H1 (cell line): ENCODE measurements at places on chromosomes 12 and 14. TPM values are rescaled to one million over a fixed set of nuclear protein-coding genes. Genes with fewer than 3 reads are reported as not detected.

DNA sequence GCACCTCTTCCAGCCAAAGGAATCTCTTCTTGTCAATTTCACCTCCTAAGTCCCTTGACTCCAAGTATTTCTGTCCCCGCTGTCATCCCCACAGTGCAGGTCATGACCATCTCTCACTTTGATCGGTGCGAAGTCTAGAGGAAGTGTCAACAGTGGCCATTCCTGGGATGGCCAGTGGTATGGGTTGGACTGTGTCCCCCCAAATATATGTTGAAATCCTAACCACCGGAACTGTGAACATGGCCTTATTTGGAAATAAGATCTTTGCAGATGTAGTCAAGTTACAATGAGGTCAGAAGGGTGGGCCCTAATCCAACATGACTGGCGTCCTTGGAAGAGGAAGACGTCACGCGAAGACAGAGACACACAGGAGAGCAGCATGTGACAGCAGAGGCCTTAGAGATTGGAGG lies 155.9 kb upstream of the PRMT8 start:
- DNase-seq = no peak
- no peaks in the 10 kb centered on the region for H3K27me3 ChIP-seq
- peaks cover 3% of the 10 kb centered on the region for H3K4me1 ChIP-seq
- H3K4me3 ChIP-seq = no peak overlapping the region
- H3K36me3 ChIP-seq = no peaks in the 10 kb centered on the region

The PROX2 gene
- not detected in 2 replicates for total RNA-seq

DNA sequence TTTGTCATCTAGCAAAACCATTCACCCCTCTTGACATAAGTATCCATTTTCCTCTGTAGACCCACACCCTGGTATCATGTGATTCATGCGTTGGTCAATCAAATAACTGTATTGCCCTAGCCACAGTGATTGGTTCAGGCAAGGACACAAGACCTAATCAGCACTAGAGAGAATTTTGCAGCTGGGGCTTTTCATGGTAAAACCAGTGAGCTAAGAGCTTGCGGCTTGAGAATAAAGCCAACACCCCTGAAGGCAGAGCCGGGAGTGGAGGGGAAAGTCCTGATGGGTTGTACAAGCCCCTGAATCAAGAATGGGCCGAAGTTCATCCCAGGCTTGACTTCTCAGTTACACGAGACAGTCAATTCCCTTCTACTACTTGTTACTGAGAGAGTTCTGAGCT lies 33.2 kb upstream of the LTBP2 start:
- no peaks in the 10 kb centered on the region for H3K36me3 ChIP-seq
- no peaks in the 10 kb centered on the region for H3K4me1 ChIP-seq
- H3K27me3 ChIP-seq = no peaks in the 10 kb centered on the region
- no peak overlapping the region for H3K4me3 ChIP-seq

The CHD8 gene
- 140 TPM in 2 replicates for total RNA-seq

The TGFB3 gene
- total RNA-seq = 0.65 and 2.1 TPM in 2 replicates

GRCh38 chr12:21913823-21914222 lies 27.4 kb downstream of the ABCC9 start:
- H3K4me1 ChIP-seq = no peaks in the 10 kb centered on the region
- no peaks in the 10 kb centered on the region for H3K36me3 ChIP-seq
- no peak overlapping the region for H3K27ac ChIP-seq

GRCh38 chr14:100297320-100298300 lies 8.6 kb downstream of the SLC25A29 start:
- H3K4me3 ChIP-seq = no peak overlapping the region
- no peaks in the 10 kb centered on the region for H3K27me3 ChIP-seq

The CBLN3 gene
- total RNA-seq = 0.52 and 0.54 TPM in 2 replicates

- DNase-seq = peak; percentile 48
- no peak overlapping the region for H3K4me3 ChIP-seq
- H3K36me3 ChIP-seq = no peaks in the 10 kb centered on the region
- H3K4me1 ChIP-seq = no peaks in the 10 kb centered on the region
- no peak overlapping the region for H3K27ac ChIP-seq
- H3K27me3 ChIP-seq = no peaks in the 10 kb centered on the region
Observed at GRCh38 chr14:106094654-106095189, 568.3 kb downstream of the TMEM121 start.

DNA sequence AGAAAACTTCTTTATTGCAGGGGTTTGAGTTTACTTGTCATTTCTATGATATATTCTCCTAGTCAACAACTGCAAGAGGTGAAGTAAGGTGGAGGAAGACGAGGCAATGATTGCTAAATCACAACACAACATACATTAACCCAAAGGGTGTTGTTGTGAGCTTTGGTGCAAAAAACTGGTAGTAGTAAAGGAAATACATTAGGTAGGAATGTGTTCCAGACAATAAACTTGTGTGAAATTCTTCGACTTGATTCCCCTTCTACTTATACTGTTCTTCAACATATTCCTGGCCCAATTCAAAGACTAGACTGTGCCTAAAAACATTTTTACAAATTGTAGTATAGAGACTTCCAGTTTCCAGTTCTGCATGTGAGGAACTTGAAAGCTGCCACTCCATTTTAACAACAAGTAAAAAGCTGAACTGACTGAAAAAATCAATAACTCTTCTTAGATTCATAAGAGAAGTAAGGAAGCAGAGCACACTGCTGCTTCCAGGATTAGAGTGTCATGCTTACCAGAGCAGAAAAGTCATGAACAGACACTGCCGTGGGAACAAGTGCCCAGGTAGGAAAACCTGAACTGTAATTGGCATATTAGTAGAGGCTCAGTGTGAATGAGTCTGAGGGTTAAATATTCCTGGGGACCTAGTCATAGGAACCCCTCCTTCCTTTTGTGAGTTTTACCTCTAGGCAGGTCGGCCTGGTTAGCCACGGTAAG lies 22.2 kb downstream of the COX8C start:
- no peaks in the 10 kb centered on the region for H3K4me1 ChIP-seq
- no peak overlapping the region for H3K27ac ChIP-seq
- no peak overlapping the region for H3K4me3 ChIP-seq
- DNase-seq = no peak
- no peaks in the 10 kb centered on the region for H3K36me3 ChIP-seq
- no peaks in the 10 kb centered on the region for H3K27me3 ChIP-seq

DNA sequence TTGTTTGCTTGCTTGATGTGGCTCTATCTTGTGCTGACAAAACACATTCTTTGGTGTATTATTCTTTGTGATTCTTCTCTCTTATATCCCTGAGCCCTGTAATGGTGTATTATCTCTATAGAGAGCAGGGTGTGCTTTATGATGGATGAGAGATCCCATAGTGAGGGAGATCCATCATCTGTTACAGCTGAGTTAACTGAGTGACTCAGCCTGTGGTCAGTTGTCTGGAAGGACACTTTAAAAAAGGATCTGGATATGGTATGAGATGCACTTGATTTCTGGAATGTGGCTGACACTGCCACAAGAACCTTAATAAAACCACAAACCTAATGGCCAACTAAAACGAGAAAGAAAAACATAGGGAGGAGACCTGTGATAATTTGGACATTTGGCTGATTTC lies 461.4 kb upstream of the SYT1 start:
- H3K27me3 ChIP-seq = no peaks in the 10 kb centered on the region
- no peak for DNase-seq
- H3K4me3 ChIP-seq = no peak overlapping the region
- H3K4me1 ChIP-seq = peaks cover 2% of the 10 kb centered on the region; the same call in 1 of the 2 replicates
- no peaks in the 10 kb centered on the region for H3K36me3 ChIP-seq

GRCh38 chr12:72264548-72265175 lies 7.5 kb upstream of the TRHDE start:
- H3K4me1 ChIP-seq = peaks cover 2% of the 10 kb centered on the region; the same call in 1 of the 2 replicates
- DNase-seq = no peak
- H3K4me3 ChIP-seq = no peak overlapping the region
- H3K27ac ChIP-seq = no peak overlapping the region
- H3K36me3 ChIP-seq = no peaks in the 10 kb centered on the region

The NKX2-1 gene
- not detected in 2 replicates for total RNA-seq

DNA sequence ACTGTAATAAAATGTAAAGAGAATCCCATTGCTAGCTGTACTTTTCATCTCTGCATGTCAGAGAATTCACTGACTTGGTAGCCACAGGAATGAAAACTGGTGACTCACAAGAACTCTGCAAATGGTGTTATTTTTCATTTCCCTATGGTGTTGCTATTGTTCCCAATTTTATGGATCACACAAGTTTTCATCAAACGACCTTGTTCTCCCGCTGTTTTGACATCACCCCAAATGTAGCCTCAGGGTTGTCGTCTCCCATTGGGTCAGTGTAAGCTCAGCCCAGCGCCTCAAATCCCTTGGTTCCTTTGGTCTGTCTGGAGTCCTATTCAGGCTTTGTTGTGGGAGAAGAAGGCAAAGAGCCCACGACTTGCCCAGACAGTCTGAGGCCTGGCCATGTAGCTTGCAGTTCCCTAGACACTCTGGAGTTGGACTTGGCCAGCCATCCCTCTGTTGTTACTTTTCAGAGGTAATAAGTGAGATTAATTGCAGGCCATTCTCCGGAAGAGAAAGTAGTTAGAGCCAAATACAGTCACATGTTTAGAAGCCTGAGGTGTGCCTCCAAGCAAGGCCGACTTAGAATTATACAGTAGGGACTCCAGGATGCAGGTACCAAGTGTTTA lies 159.2 kb downstream of the TGFB3 start:
- DNase-seq = no peak
- H3K4me3 ChIP-seq = no peak overlapping the region
- no peaks in the 10 kb centered on the region; the same call in 1 of the 2 replicates for H3K36me3 ChIP-seq
- no peaks in the 10 kb centered on the region for H3K4me1 ChIP-seq
- no peak overlapping the region for H3K27ac ChIP-seq

- no peaks in the 10 kb centered on the region for H3K36me3 ChIP-seq
- H3K4me3 ChIP-seq = no peak overlapping the region
- H3K27me3 ChIP-seq = no peaks in the 10 kb centered on the region
- H3K27ac ChIP-seq = no peak overlapping the region; the same call in 1 of the 2 replicates
Observed at GRCh38 chr12:25436206-25437030, 116.7 kb downstream of the LMNTD1 start.

GRCh38 chr14:77306416-77306815 lies 14.3 kb downstream of the POMT2 start:
- no peak overlapping the region for H3K4me3 ChIP-seq
- no peak overlapping the region for H3K27ac ChIP-seq
- H3K27me3 ChIP-seq = no peaks in the 10 kb centered on the region
- no peaks in the 10 kb centered on the region for H3K36me3 ChIP-seq

The IAPP gene
- not detected in 2 replicates for total RNA-seq

- DNase-seq = no peak
- H3K36me3 ChIP-seq = no peaks in the 10 kb centered on the region
- no peak overlapping the region for H3K4me3 ChIP-seq
- no peak overlapping the region for H3K27ac ChIP-seq
- H3K4me1 ChIP-seq = no peaks in the 10 kb centered on the region
- no peaks in the 10 kb centered on the region for H3K27me3 ChIP-seq
Observed at GRCh38 chr14:52397844-52398243, 83.7 kb downstream of the PTGER2 start.

GRCh38 chr12:116609319-116610114 lies 50.3 kb downstream of the MAP1LC3B2 start:
- no peaks in the 10 kb centered on the region for H3K27me3 ChIP-seq
- H3K36me3 ChIP-seq = no peaks in the 10 kb centered on the region

GRCh38 chr12:58592475-58593207 lies 327.7 kb downstream of the LRIG3 start:
- no peaks in the 10 kb centered on the region for H3K36me3 ChIP-seq
- H3K27me3 ChIP-seq = no peaks in the 10 kb centered on the region
- H3K27ac ChIP-seq = no peak overlapping the region
- no peak overlapping the region for H3K4me3 ChIP-seq

The ALG10B gene
- total RNA-seq = 3.2 and 4.6 TPM in 2 replicates

DNA sequence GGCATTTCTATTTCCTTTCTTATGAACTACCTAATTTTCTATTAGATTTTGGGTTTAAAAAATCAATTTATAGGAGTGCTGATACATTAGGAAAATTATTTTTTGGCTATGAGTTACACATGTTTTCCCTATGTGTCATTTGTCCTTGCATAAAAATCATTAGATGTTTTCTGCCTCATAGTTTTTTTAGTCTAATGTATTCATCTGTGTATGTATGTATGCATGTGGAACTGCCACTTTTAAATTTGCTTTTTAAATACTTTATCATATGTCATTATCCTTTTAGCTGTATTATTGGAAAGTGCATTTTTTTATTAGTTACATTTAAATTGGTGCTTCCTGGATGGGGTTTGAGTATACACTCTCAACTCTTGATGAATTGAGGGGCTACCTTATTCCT lies 78.7 kb upstream of the CEP83 start:
- no peak for DNase-seq
- H3K27me3 ChIP-seq = no peaks in the 10 kb centered on the region
- no peaks in the 10 kb centered on the region for H3K4me1 ChIP-seq
- H3K4me3 ChIP-seq = no peak overlapping the region
- H3K27ac ChIP-seq = no peak overlapping the region

- H3K36me3 ChIP-seq = no peaks in the 10 kb centered on the region
- no peaks in the 10 kb centered on the region for H3K27me3 ChIP-seq
- no peaks in the 10 kb centered on the region; the same call in 1 of the 2 replicates for H3K4me1 ChIP-seq
- DNase-seq = no peak
- H3K4me3 ChIP-seq = no peak overlapping the region
- H3K27ac ChIP-seq = no peak overlapping the region
Observed at GRCh38 chr14:37566811-37567371, 28.2 kb downstream of the FOXA1 start.

The SLC5A8 gene
- total RNA-seq = 0.11 TPM in 1 of 2 replicates, not detected in the other

DNA sequence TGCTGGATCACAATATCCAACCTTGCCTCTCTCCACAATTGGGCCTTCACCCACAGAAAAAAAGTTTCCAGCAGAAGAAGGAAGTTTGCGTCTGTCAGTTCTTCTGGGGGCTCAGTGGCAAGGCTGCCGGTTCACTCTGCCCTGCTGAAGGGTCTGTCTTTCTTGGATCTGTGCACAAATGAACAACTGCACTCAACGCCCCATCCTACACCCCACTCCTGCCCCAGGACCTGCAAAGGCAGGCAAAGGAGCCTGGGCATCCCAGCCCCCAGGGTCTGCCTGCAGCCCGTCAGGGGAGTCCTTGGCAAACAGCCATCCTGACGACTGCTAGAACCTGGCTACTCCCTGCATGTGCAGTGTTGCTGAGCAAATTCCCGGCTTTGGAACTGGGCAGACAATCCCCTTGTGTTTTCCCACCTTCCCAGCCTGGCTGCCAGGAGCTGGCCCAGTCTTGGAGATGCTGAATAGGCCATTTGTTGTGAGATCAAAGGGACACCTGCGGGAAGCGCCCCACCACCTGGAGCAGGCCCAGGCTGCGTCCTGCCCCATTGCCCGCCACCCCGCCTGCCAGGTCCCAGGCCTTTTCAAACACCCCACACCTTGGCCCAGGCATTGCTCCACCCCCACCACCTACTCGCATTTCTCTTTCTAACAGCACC lies 311.9 kb downstream of the BCL11B start:
- peaks cover 7% of the 10 kb centered on the region; the same call in 1 of the 2 replicates for H3K4me1 ChIP-seq
- H3K36me3 ChIP-seq = no peaks in the 10 kb centered on the region
- no peak overlapping the region for H3K27ac ChIP-seq
- no peaks in the 10 kb centered on the region for H3K27me3 ChIP-seq
- no peak for DNase-seq
